ENCODE measurements at places on chromosomes 7 and 10.

- DNase-seq, result no peak
Observed at GRCh38 chr7:38040831-38041230, 120.4 kb downstream of the EPDR1 start.

DNA sequence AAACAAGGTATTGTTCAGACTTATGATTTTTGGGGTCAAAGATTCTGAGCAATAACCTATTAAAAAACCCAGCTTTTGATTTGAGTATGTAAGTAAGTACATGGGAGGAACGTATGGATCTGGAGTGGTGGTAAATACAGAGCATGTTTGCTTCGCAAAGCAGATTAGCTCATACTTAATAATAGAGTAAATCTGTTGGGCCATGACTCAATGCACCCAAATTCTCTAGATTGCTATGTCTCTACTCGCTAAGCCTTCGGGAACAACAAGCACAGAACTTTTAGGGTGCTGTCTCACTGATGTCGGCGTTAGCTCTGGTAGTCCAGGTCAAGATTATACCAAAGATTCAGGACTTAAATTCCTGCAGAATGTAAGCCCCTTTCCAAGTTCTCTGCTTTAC is 807 bp upstream of the MINPP1 start:
- no peak for DNase-seq

DNA sequence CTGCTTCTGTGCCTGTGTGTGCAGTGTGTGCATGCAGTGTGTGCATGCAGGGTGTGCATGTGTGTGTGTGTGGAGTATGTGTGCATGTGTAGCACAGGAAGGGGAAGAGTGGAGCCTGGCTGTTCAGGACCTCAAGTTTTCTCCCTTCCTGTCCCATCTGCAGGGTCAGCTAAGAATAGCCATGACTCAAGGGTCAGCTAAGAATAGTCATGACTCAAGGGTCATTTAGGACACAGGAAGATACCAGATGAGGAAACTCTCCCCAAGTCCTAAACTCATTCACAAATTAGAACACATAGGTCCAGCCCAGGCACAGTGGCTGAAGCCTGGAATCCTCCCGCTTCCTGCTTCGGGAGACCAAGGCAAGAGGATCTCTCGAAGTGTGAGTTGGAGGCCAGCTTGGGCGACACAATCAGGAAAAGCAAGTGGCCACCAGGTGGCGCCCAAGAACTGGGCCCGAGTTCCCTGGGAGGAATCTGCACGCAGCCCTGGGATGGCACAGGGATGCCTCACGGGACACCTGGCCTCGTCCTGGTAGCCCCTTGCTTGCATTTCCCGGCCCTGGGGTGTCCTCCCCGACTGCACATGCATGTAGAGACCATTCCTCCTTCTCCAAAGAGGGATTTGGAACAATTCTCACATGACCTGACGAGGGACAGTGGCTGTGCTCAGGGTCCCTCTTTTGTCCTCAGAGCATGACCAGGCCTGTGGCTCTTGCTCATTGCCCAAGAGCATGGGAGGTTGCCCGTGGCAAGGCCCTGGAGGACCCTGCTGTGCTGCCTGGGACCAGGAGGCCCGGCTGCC is 21.4 kb upstream of the VOPP1 start:
- DNase-seq, result peak; percentile 63

- no peak for DNase-seq
Observed at GRCh38 chr7:25255611-25256332, 27.5 kb upstream of the NPVF start.

- no peak for DNase-seq
Observed at GRCh38 chr7:135743907-135744731, 4.5 kb downstream of the FAM180A start.

- DNase-seq, result no peak
Observed at GRCh38 chr7:42953994-42954393, 21.8 kb downstream of the MRPL32 start.

DNA sequence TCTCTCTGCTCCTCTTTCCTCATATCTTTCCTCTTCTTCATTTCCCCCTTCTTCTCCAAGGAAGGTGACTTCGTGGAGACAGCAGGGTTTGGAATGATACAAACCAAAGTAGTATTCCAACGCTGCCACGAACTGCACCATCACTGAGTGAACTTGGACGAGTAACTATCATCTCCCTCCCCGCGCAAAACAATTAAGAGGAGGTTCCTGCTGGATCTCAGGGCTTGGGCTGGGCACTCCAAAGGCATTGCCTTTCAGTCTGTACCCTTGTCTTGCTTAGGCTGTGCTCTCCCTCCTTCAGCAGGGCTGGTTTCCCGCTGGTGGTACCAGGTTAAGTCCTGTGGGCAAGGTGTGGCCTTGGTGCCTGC is 790 bp upstream of the PITX3 start:
- DNase-seq, result no peak
